HTR-8/SVneo (cell line): ENCODE measurements at places on chromosomes 6 and 20.

GRCh38 chr20:41072190-41072863 lies 43.7 kb downstream of the TOP1 start:
- peak; percentile 75 for DNase-seq

GRCh38 chr20:40682104-40682981 lies 6.7 kb downstream of the MAFB start:
- DNase-seq, result no peak

GRCh38 chr20:20820785-20821483 lies 108.5 kb upstream of the RALGAPA2 start:
- no peak for DNase-seq

- no peak for DNase-seq
Observed at GRCh38 chr20:20955892-20956291, 150.3 kb downstream of the LINC00237 start.

DNA sequence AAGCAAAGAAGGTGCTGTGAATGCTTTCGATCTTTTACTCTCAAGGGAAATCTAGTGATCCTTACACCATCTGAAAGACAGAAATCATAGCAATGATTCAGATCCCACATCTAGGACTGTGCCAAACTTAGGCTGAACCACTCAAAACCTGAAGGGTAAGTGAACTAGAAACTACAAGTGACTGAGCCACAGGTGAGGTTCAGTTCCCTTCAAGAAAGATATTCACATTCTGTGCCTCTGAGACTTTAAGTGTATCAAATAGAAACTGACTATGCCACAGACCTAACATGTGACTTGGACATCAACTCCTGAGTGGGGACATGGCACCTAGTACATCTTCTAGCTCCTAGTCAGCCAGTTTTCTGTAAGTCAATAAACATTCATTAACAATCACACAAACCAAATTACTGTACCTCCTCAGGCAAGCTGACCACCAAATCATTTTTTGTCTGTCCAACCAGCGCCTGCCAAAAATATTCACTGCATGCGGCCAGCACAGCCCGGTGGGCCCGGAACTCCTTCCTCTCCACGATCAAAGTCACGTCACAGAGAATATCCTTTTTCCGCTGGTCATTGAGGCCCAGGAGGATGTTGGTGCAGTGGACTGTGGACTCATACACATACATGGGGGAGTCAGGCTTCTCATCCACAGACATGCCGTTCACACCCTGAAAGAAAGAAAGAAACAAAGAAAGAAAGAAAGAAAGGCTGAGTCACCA lies 114.1 kb downstream of the GJA10 start:
- no peak for DNase-seq

GRCh38 chr6:2477666-2478065 lies 232.3 kb upstream of the GMDS start:
- DNase-seq, result no peak

DNA sequence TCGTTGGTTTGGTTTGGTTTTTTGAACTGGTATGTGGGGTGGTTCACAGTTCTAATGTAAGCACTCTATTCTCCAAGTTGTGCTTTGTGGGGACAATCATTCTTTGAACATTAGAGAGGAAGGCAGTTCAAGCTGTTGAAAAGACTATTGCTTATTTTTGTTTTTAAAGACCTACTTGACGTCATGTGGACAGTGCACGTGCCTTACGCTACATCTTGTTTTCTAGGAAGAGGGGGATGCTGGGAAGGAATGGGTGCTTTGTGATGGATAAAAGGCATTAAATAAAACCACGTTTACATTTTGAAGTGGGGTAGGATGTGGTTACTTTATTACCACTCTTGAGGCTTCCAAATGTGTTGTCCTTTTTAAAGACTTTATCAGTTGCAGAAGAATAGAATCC lies 168.0 kb downstream of the ZMYND8 start:
- DNase-seq, result no peak

GRCh38 chr20:21237956-21238799 lies 65.0 kb upstream of the XRN2 start:
- no peak for DNase-seq

DNA sequence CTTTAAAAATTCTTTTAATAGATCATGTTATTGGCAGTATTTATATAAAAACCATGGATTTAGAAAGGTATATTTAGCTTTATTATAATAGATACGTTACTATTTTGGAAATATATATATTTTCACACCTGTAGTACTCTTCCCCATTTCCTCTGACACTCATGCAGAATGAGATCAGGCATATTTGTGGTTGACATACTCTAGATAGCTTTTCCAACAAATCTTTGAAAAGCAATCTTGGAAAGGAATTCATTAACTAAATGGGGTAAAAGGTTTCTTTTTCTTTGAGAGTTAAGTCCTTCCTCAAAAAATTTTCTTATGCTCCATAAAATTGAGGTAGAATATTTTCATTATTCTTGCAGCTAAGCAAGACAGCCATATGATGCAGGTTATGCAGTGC lies 14.5 kb downstream of the ASF1A start:
- no peak for DNase-seq

GRCh38 chr6:168197636-168198301 lies 118.8 kb upstream of the FRMD1 start:
- DNase-seq, result no peak

GRCh38 chr6:155245831-155246230 lies 18.0 kb upstream of the CLDN20 start:
- DNase-seq, result no peak

GRCh38 chr6:15369838-15370237 lies 124.0 kb downstream of the JARID2 start:
- no peak for DNase-seq

DNA sequence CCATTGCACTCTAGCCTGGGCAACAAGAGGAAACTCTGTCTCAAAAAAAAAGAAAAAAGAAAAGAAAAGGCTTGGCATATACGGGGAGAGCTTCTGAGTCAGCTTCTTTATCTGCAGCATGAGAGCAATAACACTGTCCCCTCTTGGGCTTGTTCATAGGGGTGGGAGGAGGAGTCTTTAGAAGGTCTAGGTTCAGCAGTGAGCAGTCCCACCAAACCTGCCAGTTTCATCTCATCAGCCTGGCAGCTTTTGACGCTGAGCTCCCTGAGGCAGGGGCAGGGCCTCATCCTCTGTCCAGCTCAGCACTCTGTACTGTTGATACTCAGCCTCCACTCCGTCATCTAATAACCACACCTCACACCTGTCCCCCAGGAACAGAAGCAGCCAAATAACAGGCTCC lies 5.6 kb upstream of the C6orf132 start:
- DNase-seq, result no peak

DNA sequence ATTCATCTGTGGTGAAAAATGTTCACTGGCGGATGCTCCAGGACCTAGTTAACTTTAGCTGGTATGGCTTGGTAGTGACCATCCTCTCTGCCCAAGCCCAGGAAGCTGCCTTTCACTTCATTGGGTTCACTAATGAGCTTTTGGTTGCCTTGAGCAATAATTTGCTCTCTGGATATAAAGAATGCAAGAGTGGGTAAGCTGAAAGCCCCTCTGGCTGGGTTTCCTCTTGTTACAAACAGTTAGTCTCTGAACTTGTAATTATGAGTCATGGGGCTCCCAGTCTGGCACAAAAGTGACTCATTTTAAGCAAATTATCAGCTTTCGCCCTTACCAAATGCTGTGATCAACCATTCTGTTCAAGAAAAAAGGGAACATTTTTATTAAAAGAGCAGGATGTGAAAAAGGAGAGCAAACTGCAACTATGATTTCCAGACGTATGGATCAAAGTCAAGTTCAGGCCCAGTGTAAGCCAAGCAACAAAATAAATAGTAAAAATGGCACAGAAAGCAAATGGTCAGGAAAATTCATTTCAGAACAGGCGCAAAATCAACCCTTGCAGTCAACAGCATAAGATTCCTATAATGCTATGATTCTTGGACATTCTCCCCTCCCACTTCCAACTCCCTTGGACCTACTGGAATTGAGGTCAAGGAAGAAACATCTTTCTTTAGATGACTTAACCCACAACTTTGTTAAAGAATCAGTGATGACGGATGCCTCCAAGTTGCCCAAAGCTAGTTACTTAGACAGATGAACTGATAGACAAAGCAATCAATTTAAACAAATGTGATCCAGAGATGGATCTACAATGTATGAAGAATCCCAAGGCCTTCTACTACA lies 130.0 kb upstream of the KCNK16 start:
- no peak for DNase-seq

- peak; percentile 53 for DNase-seq
Observed at GRCh38 chr6:100228834-100229441, 234.9 kb upstream of the MCHR2 start.

- DNase-seq, result no peak
Observed at GRCh38 chr6:79796197-79796596, 151.2 kb downstream of the ELOVL4 start.

DNA sequence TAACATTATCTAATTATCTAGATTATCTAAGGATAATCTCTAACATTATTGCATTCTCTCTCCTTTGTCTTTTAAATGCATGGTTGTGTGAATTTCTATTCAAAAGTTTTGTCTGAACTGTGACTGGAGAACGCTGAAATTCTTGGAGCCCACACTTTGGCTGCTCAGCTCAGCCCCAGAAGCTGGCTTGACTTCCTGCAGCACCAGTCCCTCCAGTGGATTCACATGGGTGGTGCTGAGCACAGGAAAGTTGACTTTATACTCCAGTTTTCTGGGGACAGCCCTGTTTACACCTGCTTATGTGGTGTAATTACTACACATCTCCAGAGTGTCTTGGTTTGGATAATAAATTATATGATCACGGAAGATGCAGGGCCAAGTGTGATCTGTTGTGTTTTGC lies 255.1 kb upstream of the NOX3 start:
- no peak for DNase-seq

DNA sequence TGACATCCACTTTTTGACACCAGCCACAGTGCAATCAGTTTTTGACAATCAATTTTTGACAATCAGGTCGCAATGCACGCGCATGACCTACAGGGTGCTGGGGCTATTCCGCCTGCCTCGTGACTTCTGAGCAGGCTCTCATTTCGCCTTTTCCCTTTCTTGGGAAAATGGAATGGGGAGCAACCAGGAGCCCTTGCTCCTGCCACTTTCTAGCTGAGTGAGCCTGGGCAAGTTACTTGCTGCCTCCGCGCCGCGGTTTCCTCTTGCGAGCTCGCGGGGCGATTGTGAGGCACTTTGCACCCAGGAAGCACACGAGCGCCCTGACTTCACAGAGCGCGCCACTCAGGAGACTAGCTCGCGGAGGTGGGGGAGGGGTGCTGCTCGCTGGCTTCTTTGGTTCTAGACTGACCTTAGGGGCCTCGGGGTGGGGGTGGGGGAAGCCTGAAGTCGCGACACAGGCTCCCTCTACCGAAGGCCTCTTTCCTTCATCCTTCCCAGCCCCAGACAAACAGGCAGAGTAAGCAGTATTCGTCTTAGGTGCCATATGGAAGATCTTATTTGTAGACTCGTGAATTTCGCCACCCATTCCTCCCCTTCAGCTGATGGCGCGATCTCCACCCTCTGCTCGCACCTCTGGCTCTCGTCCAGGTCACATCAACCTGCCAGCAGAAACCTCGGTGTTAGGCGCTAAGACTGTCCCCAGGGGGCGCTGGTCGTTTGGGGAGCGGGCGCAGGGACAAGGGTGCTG lies 4.6 kb downstream of the TP53TG5 start:
- peak; percentile 89 for DNase-seq

DNA sequence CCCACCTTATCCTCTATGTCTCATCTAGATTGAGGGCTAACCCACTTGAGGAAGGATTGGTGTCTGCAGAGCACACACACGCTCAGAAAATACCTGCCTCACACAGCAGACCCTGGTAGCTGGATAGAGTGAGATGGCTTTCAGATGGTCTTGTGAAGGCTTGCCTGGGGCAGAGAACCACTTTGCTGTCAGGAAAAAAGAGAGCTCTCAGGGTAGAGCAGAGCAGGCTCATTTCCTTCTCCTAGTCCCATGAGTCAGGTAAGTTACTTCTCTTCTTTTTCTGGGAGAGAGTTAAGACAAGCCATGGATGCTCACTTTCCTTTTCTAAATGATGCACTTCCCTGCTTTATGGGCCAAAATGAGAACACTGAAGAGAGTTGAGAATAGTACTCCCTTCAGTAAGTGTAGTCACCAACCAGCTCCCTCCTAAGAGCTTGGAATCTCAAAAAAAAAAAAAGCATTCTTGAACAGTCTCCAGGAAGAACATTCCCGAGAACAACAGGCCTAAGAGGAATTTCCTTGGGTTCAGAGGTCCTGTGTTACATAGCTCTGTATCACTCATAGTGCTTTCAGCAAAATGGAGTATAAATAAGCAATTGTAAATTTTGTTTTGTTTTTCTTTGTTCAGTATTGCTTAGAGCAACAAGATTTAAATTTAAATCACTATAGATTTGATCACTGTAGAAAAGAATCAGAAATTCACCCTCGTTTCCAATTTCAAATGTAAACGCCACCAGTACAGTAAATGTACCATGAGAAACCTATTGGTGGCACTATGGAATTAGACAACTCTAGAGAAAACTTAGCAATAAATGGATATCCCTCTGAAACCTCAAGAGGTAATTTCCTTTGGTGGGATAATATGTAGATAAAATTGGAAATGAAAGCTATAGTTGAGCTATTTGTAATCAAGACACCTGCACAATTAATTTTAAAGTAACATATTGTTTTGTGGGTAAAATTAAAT lies 530.3 kb downstream of the RFPL4B start:
- peak; percentile 64 for DNase-seq

- no peak for DNase-seq
Observed at GRCh38 chr6:170163405-170164170, 127.3 kb downstream of the DLL1 start.

GRCh38 chr6:102670735-102671134 lies 1277.2 kb downstream of the GRIK2 start:
- no peak for DNase-seq

- no peak for DNase-seq
Observed at GRCh38 chr6:89999154-89999553, 104.9 kb downstream of the GJA10 start.

DNA sequence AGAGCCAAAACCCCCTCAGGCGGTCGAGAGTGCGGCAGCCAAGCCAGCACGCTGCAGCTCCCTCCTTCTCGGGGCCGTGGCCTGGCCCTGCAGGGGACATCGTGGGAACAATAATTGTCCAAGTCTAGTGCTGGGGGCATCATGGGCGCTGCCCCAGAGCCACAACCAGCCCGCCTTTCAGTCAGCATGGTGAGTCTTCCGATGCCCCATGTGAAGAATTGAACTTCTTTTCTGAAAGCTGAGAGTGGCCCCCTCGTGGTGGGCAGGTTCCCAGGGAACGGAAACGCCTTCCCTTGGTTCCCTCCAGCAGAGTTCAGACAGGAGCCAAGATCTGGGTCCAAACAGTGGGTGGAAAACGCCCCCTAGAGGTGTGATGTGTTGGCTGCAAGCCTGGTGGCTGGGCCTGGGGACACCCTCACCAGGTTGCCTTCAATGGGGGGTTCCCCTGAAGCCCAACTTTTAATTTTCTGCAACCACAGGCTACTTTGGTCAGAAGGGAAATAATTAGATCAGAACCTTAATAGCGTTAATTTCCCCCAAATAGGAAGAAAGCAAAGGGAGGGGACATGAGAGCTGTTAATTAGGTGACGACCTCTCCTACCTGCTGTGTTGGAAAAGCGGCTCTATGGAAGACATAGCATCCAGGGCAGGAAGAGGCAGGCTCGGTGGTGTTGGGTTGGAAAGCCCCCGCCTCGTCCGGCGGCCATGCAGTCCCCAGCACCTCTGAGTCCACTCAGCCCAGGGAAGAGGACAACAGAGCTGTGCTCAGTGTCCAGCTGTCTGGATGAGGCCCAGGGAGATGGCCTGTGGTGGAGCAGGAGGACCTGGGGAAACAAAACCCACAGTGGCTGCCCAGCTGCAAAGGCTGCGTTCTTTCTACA lies 4.7 kb upstream of the MRGBP start:
- DNase-seq, result peak; percentile 99
